ENCODE measurements at places on chromosomes 12 and 14.

DNA sequence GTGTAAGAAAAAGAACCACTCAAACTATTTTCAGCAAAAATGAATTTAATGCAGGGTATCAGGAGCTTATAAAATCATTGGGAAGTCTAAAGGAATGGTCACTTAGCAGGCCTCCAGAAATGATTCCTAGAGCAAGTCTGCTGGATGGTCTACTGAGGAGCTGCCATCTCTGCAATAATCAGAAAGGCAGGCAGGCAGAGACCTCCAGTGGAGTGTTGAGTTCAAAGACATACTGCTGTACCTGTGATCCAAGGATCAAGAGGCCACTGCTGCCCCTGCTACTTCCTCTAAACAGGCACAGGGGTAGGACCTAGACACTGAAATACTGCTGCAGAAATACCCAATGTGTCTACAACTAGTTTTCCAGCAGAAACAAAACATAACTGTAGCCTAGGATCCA lies 14.5 kb upstream of the KICS2 start:
- no peak for DNase-seq

- no peak for DNase-seq
Measured at GRCh38 chr14:76714470-76714869, 46.8 kb upstream of the VASH1 start.

- peak; percentile 28 for DNase-seq
Measured at GRCh38 chr14:39469094-39469710, 37.0 kb upstream of the FBXO33 start.

DNA sequence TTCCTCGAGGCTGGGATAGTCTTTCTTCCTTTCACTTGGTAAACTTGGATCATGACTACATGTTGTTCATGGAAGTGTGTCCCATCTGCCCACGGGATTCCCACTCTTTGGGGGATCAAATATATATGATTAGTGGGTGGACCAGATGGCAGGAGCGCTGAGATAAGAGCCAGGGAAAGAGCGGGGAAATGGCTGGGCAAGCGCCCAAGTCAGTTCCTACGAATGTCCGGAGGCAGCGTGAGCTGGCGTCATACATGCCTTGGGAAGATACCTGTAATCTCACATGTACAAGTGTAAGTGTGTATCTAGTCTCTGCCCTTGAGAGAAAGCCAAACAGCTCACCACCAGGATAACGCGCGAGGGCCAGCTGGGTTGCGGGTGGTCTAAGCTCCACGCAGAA lies 62.3 kb downstream of the FZD10 start:
- DNase-seq = no peak

- DNase-seq = peak; percentile 67
Measured at GRCh38 chr12:115998119-115998633, 279.3 kb downstream of the MED13L start.

DNA sequence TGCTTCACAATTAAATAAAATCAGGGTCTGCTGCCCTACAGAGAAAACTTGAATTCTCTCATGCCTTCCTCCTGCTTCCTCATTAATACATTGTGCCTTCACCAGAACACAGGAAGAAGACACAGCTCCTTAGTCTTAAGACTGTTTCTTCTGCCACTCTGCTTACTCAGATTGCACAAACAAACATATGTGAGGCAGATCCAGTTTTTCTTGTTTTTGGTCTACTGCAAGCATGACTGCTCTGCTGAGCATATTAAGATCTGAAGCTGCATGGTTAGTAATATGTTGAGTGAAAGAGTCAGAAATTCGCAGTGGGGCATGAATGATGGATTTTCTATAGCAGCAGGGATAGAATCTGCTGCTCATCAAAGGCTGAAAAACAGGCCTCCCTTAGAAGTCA lies 321.1 kb upstream of the STXBP6 start:
- no peak for DNase-seq

DNA sequence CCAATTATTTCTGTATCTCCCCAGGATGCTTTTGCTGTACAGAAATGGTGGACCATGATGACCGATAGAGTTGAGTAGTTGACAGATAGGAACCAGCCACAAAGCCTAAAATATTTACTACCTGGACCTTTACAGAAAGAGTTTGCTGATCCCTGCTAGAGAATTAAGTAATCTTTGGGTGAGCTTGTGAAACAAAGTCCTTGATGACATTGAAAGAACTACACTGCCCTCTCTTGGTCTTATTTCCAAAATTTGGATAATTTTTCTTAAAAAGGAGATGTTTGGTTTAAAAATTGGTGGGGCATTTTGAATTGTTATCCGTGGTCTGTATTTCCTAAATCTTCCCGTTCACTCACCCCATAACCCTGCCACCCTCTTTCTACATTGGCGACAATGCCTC lies 13.7 kb upstream of the TCTN1 start:
- no peak for DNase-seq

GRCh38 chr14:37098132-37098531 lies 74.3 kb downstream of the SLC25A21 start:
- DNase-seq = no peak

DNA sequence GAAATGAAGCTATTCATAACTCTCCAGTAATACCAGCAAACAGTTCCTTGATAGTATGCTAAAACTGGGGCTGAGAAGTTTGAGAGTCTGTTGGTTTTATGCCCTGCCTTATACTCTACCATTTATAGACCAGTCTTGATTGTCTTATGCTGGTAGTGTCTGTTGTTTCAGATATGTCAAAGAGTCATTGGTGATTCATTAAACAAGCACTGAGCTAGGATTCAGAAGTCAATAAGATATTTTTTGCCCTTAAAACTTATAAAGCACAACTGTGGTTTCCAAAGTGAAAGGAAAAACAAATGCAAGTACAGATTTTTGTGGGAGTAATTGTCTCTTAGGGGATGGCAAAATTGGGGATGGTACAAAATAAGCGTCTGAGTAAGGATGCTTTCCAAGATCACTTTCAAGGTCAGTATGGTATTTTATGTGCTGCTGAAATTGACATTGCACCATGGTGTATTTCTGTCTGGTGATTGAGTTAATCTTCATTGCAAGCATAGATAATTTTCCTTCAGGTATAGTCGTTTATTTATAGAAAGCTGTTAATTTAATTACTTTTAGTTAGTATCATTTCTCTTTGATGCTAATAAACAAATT lies 289.5 kb upstream of the E2F7 start:
- no peak for DNase-seq

GRCh38 chr12:103175625-103176024 lies 218.2 kb downstream of the ASCL1 start:
- no peak for DNase-seq

GRCh38 chr12:118436986-118437385 lies 60.6 kb downstream of the SUDS3 start:
- no peak for DNase-seq

GRCh38 chr14:54086767-54087166 lies 130.1 kb upstream of the BMP4 start:
- no peak for DNase-seq

DNA sequence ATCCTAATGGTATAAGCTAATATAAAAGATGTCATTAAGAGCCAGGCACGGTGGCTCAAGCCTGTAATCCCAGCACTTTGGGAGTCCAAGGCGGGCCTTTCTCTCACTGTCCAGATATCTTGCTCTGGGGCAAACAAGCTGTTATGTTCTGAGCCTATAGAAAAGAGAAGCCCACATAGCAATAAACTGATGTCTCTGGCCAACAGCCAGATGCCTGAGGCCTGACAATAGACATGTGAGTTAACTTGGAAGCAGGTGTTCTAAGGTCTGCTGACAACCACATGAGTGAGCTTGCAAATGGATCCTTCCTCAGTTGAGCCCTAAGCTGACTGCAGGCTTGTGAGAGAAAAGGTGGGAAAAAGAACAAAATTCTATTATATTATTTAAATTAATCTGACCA lies 25.0 kb downstream of the YAF2 start:
- no peak for DNase-seq

DNA sequence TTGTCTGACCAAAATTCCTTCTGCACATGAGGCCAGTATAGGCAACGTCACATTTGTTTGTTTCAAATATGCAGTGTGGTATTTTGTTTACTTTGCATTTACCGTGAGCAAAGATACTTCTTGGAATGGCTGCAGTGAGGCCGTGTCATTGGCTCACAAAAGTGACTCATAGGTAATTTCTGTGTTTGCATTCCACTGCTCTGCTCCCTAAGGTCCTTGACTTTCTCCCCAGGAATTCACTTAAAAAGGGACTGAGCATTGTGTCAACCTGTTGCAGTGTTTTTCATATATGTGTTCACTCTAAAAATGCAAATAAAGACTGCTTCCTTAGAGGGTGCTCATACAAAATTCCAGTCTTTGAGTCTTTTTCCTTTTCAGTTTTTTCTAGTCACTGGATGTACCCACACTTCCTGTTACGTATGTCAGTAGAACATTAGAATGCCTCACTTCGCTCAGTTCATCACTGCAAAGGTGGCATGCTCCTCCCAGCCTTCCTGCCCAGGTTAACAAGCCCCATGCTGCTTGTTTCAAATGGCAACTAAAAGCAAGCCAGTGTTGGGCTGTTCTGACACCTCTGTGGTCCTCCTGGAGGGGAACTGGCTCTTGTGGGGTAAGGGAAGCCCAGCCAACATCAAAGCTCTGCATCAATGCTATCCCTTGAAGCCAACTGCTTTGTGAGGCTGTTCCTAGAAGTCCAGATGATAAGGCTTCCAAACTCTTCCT lies 9.1 kb downstream of the C12orf76 start:
- no peak for DNase-seq

- DNase-seq = no peak
Measured at GRCh38 chr14:93705513-93706156, 82.7 kb downstream of the PRIMA1 start.

DNA sequence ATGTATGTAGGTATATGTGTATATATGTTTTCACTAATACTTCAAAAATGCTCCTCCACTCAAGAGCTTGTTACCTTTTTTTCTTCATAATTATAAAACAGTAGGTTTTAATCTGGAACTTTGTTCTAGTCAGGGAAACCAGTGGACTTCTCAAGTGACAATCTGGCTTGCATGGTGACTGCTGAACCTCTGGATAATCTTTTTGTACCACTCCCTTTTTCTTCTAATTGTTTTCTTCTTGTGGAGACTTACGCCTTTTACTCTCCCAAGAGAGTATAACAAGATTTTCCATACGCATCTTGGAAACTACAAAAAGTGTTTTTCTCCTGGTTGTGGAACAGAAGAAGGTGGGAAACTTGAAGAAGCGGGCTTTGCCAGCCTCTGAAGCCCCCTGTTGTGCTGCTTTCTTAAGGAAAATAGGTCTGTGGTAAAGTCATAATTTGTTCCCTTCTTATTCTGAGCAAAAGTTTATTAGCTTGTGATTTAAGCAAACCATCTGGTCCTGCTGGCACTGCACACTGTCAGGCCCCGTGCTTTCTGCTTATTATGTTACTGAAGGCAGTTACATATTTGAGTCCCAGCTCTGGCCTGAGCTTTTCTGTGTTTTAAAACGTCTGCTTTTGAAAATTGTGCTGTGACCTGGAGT lies 291.8 kb downstream of the ERC1 start:
- DNase-seq = no peak

- no peak for DNase-seq
Measured at GRCh38 chr12:2355604-2356003, 302.8 kb downstream of the CACNA1C start.

GRCh38 chr12:75760573-75761294 lies 249.3 kb upstream of the KRR1 start:
- DNase-seq = no peak

DNA sequence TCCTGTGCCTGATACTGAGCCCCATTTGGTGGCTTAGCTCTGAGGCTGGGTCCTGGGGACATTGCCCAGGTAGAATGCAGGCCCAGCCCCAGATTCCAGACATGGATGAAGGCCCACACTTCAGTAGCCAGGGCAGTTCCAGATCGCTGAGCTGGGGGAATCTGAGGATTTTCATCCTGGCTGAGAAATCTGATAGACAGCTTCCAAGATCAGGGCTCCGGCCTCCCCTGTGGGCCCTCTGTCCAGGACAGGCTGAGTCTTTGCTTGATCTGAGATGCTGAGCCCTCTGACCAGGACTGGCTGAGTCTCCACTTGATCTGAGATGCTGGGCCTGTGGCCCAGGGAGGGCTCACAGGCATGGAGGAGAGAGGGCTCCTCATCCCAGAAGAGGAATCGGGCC lies 3.3 kb upstream of the RASAL1 start:
- no peak for DNase-seq

GRCh38 chr12:67940780-67941243 lies 48.4 kb upstream of the IFNG-AS1 start:
- DNase-seq = no peak

DNA sequence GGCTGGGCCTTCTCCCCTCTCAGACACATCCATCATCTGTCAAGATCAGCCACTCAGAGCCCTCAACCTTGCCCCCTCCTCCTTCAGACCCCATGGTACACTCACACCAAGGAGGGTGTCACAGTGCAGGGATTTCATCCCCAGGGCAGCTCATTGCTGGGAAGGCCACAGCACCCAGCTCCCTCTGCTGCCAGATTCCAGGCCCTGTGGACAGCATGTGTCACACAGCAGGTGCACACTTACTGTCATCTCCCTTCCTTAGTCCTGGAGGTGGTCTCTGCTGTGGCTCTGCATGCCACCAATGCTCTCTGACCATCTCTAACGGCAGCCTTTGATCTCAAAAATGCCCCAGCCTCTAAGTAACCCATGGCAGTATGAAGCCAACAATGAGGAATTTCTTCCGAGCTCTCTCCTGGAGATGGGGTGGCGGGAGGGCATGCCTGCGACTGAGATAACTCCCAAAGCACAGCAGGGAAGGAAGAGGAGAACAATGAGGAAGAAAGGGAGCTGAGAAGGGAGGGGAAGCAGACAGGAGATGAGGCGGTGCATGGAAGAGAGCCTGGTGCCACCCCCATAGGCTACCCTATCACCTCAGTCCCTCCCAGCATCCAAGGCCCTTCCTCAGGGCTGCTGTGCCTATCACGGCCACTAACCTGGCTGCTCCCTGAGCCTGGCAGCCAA lies 101.0 kb downstream of the SINHCAF start:
- DNase-seq = peak; percentile 37

DNA sequence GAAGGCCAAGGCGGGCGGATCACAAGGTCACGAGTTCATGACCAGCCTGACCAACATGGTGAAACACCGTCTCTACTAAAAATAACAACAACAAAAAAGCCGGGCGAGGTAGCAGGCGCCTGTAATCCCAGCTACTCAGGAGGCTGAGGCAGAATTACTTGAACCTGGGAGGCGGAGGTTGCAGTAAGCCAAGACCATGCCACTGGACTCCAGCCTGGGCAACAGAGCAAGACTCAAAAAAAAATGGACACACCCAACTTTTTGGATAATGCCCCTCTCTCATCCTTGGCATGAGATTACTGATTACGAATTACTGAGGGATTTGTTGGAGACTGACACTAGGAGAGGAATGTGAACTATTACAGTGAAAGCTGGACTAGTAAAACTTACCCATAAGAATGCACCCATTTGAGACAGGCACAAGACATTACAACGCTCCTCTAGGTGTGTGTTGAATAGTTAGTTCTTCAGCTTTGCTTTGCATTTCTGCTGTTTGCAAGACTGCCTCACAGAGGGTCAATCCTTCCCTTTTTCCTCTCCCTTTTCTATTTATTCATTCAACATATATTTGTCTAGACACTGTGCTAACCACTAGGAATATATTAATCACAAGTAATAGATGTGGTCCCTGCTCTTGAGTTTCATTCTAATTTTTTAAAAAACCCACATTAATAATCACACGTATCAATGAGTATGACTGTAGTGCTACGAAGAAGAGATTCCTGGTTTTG lies 46.0 kb upstream of the OR5AU1 start:
- DNase-seq = no peak

- no peak for DNase-seq
Measured at GRCh38 chr14:91337699-91338335, 79.8 kb downstream of the CCDC88C start.
